Thoracic aorta (tissue), 2 donors: ENCODE measurements at places on chromosomes 12 and 14. TPM values are rescaled to one million over a fixed set of nuclear protein-coding genes. Genes with fewer than 3 reads are reported as not detected.
A peak's percentile ranks its signal among the peaks of the same experiment; 100 is the strongest.

- DNase-seq, result no peak
- peaks cover 31% of the 10 kb centered on the region for H3K4me1 ChIP-seq
- no peaks in the 10 kb centered on the region for H3K27me3 ChIP-seq
These were observed 30.6 kb downstream of the ITPK1 start for GRCh38 chr14:93084866-93085857.

The TMPRSS12 gene
- total RNA-seq, result not detected

DNA sequence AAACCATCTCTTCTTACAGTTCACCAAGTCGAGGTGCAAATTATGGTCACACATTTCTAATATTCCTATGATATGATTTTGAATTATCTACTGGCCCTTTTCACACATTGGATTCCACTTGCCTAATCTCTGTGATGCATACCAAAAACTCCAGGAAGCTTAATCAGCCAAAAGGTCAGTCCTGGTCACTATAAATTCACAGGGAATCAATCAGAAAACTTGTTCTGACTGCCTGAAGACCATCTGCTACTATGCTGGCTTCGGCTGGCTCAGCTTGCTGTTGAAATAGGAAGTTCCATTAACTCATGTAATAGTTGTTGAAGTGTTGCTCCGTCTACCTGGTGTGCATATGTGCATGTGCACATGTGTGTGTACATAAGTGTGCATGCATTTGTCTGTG is 142.8 kb upstream of the FLRT2 start:
- no peak overlapping the region for H3K27ac ChIP-seq
- no peak overlapping the region for H3K4me3 ChIP-seq
- H3K36me3 ChIP-seq, result no peaks in the 10 kb centered on the region
- no peak for DNase-seq
- no peaks in the 10 kb centered on the region for H3K4me1 ChIP-seq

GRCh38 chr12:130555221-130555620 is 160.9 kb downstream of the RIMBP2 start:
- no peak for DNase-seq
- H3K4me1 ChIP-seq, result no peaks in the 10 kb centered on the region
- no peak overlapping the region for H3K4me3 ChIP-seq
- H3K27me3 ChIP-seq, result no peaks in the 10 kb centered on the region
- no peaks in the 10 kb centered on the region for H3K36me3 ChIP-seq
- H3K27ac ChIP-seq, result no peak overlapping the region

GRCh38 chr12:3122841-3123678 is 45.9 kb downstream of the TSPAN9 start:
- H3K4me1 ChIP-seq, result peaks cover 44% of the 10 kb centered on the region
- DNase-seq, result peak; percentile 49
- H3K36me3 ChIP-seq, result no peaks in the 10 kb centered on the region
- no peaks in the 10 kb centered on the region for H3K27me3 ChIP-seq

- no peak for DNase-seq
- no peak overlapping the region for H3K4me3 ChIP-seq
- H3K4me1 ChIP-seq, result no peaks in the 10 kb centered on the region
- no peaks in the 10 kb centered on the region for H3K36me3 ChIP-seq
- H3K27me3 ChIP-seq, result no peaks in the 10 kb centered on the region
These were observed 1112.7 kb downstream of the LRFN5 start for GRCh38 chr14:42719391-42719790.

DNA sequence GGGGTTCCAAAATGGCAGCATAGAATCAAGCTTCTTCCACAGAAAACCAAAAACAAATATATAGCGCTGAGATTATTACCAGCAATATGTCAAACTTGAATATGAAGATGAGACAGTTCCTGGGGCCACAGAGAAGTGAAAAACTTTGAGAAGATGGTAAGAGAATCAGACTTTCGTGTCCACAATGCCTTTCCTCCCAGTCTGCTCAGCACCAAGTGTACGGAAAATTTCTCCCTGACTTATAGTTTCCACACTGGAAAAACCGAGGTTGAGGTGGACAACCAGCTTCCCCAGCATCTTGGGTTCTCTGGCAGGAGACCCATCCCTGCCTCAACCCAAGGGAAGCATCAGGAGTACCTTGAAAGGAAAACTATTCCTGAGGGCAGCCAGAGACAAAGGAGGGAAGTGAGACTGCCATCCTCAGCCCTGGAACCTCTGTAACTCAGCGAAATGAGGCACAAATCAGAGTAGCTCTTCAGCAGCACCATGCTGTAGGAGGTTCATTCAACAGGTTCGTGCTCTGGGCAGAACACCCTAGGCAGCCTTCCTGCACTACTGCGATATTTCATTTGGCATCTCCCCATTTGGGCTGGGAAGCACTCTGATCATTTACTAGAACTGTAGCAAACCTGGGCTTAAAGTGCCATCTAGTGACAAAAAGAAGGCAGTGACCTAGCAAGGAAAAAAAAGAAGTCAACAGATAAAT is 52.4 kb upstream of the CAPRIN2 start:
- H3K27ac ChIP-seq, result no peak overlapping the region
- DNase-seq, result no peak
- peak overlapping the region; percentile 31 for H3K4me3 ChIP-seq
- H3K4me1 ChIP-seq, result no peaks in the 10 kb centered on the region
- no peaks in the 10 kb centered on the region for H3K36me3 ChIP-seq
- no peaks in the 10 kb centered on the region for H3K27me3 ChIP-seq

The GPR135 gene
- 13.8 TPM for total RNA-seq
